Left ventricle myocardium inferior (tissue), 1 donor: ENCODE measurements at places on chromosomes 5 and 9. TPM values are rescaled to one million over a fixed set of nuclear protein-coding genes. Genes with fewer than 3 reads are reported as not detected.

DNA sequence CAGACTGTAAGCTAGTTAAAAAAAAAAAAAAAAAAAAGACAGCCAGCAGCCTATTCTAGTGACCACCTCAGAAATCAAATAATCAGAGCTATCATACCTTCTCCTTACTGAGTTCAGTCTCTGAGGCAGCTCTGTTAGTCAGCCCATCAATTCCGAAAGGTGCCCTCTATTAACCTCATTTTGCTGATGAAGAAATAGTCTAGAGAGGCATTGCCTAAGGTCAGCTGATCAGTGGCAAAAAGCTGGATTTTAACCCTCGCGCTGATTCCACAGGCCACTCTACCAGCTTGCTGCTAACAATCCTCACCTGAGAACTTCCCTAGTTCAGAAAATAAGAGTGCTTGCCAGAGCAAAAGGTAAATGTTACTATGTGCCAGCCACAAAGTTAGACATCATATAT is 172.0 kb downstream of the DENND1A start:
- H3K27me3 ChIP-seq, result no peaks in the 10 kb centered on the region
- H3K4me1 ChIP-seq, result peaks cover 22% of the 10 kb centered on the region
- H3K27ac ChIP-seq, result no peak overlapping the region
- H3K36me3 ChIP-seq, result peaks cover 8% of the 10 kb centered on the region
- peak overlapping the region; percentile 11 for H3K4me3 ChIP-seq

- H3K27ac ChIP-seq, result peak overlapping the region; percentile 95
- DNase-seq, result no peak
- peak overlapping the region; percentile 97 for H3K4me3 ChIP-seq
- peaks cover 24% of the 10 kb centered on the region for H3K36me3 ChIP-seq
These were observed 1.3 kb downstream of the HMGXB3 start for GRCh38 chr5:150001660-150002486.

The LCN2 gene
- not detected for total RNA-seq

DNA sequence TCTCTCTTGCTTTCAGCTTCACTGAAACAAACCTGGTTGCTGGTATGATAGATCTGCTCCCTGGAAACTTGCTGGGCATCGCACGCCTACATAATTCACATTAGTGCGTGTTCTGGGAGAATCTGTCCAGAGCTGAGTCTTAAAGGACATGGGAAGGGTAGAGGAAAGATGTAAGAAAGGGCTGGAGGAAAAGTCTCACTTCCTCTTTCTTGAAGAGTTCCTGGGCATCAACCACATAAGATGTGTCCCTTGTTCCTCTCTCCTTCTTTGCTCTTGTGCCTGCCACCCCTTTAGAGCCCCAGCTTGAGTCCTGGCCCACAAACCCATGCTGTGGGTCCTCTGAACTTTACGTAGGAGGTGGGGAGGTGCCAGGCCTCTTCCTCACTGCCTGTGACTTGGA is 205.3 kb upstream of the PANK3 start:
- H3K4me1 ChIP-seq, result peaks cover 3% of the 10 kb centered on the region
- no peaks in the 10 kb centered on the region for H3K27me3 ChIP-seq
- no peak overlapping the region for H3K27ac ChIP-seq
- H3K4me3 ChIP-seq, result no peak overlapping the region
- no peaks in the 10 kb centered on the region for H3K36me3 ChIP-seq

- H3K4me1 ChIP-seq, result peaks cover 5% of the 10 kb centered on the region
- H3K36me3 ChIP-seq, result no peaks in the 10 kb centered on the region
- no peak overlapping the region for H3K4me3 ChIP-seq
- no peak for DNase-seq
- H3K27ac ChIP-seq, result no peak overlapping the region
These were observed 367.6 kb downstream of the ENC1 start for GRCh38 chr5:74272831-74273451.

GRCh38 chr5:138938526-138938925 is 63.4 kb upstream of the LRRTM2 start:
- H3K4me1 ChIP-seq, result peaks cover 23% of the 10 kb centered on the region
- H3K27ac ChIP-seq, result no peak overlapping the region
